Esophagus muscularis mucosa (tissue), 4 donors: ENCODE measurements at places on chromosomes 5 and 9.

DNA sequence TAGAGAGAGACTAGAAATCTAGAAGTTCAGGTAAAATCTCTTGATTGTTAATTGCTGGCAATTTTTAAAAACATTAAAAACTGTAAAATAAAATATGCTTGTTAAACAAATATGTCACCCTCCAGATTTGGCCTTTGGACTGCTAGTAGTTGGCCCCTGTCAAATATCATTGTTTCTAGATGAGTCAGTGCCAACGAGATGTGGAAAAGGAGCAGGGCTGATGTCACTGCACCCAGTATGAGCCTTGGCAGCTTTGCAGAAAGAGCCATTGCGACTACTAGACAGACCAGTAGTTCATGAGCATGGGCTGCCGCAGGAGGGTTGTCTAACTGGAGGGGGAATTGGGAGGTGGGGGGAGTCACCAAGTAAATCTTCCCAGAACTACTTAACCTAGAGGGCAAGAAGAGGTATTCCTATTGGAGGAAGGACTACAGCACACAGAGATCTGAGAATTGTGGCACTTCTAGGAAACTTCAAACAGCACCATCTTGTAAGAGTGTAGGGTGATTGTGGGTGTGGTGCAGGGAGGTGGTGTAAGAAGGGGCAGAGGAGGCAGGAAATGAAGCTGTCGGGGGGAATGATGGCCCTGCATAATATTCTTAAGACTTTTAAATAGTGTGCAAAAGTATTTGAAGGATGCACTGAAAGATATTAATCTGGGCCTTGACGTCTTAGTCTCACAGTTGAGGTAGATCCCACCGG is 7.1 kb upstream of the DOCK2 start:
- DNase-seq = no peak

DNA sequence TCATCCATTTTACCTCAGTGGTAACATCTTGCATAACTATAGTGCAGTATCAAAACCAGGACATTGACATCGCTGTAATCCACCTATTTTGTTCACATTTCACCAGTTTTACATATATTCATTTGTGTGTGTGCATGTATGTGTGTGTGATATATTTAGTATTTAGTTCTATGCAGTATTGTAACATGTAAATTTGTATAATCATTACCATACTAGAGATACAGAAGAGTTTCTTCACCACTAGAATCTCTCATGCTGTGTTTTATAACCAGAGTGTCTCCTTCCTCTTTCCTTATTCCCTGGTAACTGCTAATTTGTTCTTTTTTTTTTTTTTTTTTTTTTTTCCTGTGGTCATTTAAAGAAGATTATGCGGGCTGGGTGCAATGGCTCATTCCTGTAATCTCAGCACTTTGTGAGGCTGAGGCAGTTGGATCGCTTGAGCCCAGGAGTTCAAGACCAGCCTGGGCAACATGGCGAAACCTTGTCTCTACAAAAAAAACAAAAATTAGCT is 11.0 kb downstream of the RASA1 start:
- DNase-seq = no peak

DNA sequence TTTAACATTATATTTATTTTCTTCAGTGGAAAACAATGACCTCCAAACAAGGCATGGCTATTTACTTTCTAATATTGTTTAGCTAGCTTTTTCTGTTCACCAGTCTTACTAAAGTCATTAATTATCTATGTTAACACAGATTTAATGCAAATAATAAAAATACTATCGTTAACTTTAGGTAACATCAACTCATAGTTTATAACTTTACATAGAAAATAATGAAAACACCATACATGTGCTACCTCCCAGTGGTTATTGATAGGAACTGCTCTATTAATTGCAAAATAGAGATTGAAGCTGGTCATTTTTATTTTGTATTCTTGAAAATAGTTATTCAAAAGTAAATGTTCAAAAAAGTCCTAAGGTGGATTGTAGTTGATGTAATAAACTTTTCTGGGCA is 78.3 kb upstream of the HCN1 start:
- DNase-seq = no peak

DNA sequence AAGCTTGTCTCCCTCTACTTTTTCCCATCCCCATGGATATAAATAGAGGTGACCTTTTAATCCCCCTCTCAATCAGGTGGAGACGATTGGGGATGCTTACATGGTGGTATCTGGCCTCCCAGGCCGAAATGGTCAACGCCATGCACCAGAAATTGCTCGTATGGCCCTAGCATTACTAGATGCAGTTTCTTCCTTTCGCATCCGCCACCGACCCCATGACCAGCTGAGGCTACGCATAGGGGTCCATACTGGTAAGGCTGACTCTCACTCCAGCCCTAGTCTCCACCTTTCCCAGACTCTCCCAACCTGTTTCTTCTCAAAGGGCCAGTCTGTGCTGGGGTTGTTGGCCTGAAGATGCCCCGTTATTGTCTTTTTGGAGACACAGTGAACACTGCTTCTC is 3.6 kb downstream of the SPAG8 start:
- no peak for DNase-seq

- DNase-seq = no peak
Measured at GRCh38 chr5:135890867-135891266, 4.8 kb downstream of the IL9 start.

GRCh38 chr5:81525690-81526089 is 131.8 kb upstream of the ACOT12 start:
- no peak for DNase-seq

GRCh38 chr5:134453016-134453415 is 41.3 kb upstream of the CDKN2AIPNL start:
- DNase-seq = no peak

- no peak for DNase-seq
Measured at GRCh38 chr9:133793471-133793870, 55.3 kb upstream of the SARDH start.

DNA sequence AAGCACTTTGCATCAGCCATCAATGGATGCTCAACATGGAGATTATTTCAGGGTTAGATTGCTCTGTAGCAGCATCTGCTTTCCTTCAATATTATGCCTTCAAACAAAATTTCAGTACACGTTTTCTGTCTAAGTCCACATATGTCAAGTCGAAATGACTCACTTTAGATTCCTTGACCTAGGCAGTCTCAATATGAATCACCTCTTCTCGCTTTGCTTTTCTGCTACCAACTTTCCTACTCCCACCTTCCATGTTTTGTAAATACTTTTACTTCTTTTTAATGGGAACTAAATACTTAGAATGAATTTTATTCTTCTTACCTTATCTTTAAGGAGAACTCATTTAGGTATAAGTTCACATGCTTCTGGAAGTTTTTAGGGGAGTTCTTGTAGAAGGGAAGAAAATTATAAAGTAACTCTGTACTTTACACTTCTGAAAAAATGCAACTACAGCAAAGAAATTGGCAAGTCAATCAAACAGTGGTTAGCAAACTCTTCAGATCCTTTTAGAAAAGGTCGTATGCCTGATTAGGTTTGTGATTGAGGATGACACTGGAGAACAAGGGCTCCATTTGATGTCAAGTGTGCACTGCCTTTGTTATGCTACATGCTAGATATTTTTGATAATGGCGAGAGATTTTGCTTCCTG is 478.5 kb upstream of the SMARCA2 start:
- no peak for DNase-seq

GRCh38 chr5:132901730-132902129 is 28.3 kb downstream of the LEAP2 start:
- no peak for DNase-seq

- no peak for DNase-seq
Measured at GRCh38 chr9:128689293-128689774, 312 bp downstream of the SET start.

GRCh38 chr5:100430268-100431195 is 104.6 kb upstream of the FAM174A start:
- DNase-seq = no peak

GRCh38 chr5:38923661-38924451 is 78.0 kb downstream of the OSMR start:
- no peak for DNase-seq

DNA sequence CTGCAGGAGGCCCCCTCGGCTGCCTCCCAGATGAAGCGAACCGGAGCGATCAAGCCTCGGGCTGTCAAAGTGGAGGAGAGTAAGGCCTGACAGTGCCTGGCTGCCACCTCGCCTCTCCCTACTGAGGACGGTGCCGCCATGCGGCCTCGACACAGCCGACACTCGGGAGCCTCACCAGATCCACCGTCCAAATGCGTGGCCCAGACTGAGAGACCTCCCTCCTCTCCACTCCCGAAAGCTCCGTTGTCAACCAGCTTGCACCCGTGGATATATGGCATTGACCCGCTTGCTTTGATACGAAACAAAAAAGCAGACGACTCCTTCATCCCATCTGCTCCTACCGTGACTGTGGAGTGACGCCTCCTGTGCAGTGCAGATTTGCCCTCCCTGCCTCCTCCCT is 6.9 kb upstream of the POMT1 start:
- no peak for DNase-seq

- DNase-seq = no peak
Measured at GRCh38 chr5:53991942-53992341, 318.4 kb downstream of the ARL15 start.

DNA sequence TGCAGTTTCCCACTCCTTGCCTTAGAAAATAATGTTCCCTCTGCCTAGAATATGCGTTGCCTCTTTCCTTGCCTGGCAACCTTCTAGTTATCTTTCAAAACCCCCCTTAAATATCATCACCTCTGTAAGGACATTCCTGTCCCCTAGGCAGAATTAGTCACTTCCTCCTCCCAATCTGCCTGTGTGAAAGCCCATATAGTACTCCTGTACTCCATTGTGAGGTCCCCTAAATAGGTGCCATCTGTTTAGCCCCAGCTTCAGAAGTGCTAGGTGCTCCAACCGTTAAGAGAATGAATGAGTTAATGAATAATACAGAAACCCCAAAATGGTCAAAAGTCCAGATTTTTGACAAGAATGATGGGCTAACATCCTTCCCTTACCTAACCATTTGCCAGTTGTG is 181.4 kb downstream of the GDNF start:
- DNase-seq = no peak

- DNase-seq = no peak
Measured at GRCh38 chr5:178264044-178264443, 31.4 kb upstream of the PHYKPL start.

- DNase-seq = no peak
Measured at GRCh38 chr5:54514291-54514690, 3.3 kb upstream of the SNX18 start.

- no peak for DNase-seq
Measured at GRCh38 chr9:9122230-9122875, 1322.8 kb upstream of the DMAC1 start.

DNA sequence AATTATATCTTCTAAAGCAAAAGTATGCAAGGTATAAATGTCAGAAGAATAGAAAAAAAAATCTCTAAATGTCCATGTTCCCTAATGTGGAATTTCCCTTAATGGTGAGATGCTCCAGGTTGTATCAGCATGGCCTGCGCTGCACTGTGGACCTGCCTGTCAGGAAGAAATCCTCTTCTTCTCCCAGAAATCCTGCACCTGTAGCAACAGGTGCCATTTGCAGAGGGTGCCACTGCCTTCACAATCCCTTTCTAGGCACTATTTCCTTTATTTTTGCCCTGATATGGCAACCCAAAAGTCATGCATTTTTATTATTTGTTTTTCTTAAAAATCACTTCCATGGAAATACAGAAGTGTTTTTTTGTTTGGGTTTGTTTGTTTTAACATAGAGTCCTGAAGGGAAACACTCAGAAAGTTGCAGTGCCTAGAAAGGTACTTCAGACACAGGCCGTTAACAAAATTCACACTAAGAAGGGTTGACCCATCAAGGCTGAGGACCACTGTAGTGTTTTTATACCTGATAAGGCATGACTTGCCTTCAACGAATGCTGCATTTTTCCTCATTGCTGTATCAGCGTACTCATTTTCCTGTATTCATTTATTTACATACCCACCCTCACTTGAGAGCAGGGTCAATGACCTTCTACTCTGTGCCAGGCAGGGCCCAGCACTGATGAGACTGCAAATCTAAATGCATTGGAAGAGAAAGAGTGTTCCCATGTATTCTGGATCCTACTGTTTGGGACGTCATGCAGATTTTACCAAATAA is 177.8 kb downstream of the SNX18 start:
- peak; percentile 26 for DNase-seq

DNA sequence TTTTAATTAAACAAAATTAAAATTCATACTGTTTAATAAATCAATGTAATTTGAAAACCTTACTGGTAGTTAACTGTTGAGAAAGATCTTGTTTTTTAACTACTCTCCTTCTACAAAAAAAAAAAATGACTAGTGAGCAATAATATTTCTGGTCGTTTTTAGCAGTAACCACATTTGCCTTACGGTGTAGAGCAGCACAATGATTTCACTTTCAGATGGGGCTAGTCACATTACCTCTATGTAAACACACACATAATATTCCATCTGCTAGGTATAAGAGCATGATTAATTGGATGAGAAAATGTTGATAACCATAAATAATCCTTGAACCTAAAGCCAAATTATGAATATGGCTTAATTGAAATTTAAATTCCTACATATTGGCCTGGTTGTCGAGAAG is 198.1 kb downstream of the CHSY3 start:
- DNase-seq = no peak

DNA sequence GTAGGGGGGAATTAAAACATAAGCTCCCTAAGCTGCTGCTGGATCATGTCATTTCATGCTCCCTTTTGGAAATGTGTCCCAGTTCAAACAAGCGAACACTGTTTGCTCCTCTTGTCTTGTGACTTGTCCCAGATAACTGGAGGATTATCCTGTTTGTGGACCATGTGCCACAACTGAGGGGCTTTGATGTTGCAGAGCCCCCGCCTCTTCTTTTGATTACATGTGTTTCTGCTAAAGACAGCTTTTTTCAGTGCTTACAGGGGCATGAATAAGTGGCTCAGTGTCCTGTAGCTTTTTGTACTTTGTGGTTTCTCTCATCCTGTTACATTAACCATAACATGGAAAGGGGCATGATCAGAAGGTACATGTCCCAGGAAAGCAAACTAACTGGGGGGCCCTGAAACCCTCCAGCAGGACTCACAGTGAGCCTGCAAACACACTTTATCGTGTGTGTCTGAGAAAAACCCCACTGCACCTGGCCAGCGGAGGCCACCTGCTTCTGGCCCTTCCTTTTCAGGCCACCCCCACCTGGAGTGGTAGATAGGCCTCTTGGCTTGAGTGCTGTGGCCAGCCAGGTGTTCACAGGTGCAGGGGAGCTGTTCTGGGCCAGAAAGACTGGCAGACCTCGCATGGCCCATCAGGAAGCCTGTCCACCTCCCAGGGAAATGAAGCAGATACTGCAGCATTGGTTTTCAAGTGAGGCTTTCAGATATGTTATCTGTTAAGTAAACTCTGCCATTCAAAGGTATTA is 285.6 kb downstream of the FANCC start:
- no peak for DNase-seq
